ENCODE measurements at places on chromosomes 3 and 15. TPM values are rescaled to one million over a fixed set of nuclear protein-coding genes. Genes with fewer than 3 reads are reported as not detected.

- no peak for DNase-seq
These were observed 45.4 kb upstream of the TMC3 start for GRCh38 chr15:81419332-81419943.

DNA sequence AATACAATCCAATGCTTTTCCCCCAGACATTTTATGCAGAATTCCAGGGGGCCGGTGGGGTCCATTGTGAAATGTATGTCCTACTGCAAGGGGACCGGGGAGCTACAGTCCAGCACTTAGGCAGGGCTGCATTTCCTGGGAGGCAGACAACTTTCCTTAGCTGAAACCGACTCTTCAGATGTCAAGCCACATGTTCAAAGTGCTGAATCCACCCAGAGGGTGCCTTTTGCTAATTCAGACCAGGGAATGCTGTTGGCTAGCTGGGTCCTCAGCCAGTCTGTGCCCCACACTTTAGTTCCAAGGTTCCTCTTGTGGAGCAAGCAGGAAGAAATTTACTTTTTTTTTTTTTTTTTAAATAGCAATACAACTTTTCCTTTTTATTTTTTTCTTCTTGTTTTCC lies 219.5 kb upstream of the LRTM1 start:
- DNase-seq: no peak

GRCh38 chr15:85941186-85941855 lies 138.3 kb upstream of the AGBL1 start:
- no peak for DNase-seq

DNA sequence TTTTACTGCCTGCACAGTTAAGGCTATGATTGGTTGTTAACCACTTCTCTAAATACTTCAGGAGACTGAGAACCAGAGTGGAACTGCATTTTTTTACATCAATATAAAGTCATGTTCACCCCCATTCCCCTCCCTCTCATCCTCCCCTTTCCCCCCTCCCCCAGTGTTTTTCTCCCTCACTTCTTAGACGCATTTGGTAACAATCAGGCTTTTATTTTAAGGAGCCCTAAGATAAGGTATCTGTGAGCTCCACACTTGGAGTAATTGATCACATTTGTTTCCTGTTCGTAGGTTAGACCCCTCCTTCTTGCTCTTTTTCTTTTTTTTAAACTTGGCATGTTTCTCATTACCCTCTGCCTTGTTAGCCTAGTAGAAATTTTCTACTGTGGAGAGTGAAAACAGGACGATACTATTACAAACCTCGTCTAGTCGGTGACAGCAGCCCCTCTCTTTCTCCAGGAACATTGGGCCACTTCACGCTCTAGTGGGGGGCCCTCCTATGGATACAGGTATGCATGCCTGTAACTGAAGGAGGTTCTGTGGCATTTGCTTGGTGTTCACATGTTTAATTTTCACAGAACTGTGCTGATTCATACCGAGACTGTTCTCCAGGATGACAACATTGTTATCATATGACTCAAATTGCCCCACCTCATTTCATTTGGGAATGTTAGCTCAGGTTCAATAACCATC lies 314.4 kb downstream of the MECOM start:
- no peak for DNase-seq

- DNase-seq: no peak
These were observed 136.7 kb upstream of the ADAMTS9 start for GRCh38 chr3:64824394-64824909.

DNA sequence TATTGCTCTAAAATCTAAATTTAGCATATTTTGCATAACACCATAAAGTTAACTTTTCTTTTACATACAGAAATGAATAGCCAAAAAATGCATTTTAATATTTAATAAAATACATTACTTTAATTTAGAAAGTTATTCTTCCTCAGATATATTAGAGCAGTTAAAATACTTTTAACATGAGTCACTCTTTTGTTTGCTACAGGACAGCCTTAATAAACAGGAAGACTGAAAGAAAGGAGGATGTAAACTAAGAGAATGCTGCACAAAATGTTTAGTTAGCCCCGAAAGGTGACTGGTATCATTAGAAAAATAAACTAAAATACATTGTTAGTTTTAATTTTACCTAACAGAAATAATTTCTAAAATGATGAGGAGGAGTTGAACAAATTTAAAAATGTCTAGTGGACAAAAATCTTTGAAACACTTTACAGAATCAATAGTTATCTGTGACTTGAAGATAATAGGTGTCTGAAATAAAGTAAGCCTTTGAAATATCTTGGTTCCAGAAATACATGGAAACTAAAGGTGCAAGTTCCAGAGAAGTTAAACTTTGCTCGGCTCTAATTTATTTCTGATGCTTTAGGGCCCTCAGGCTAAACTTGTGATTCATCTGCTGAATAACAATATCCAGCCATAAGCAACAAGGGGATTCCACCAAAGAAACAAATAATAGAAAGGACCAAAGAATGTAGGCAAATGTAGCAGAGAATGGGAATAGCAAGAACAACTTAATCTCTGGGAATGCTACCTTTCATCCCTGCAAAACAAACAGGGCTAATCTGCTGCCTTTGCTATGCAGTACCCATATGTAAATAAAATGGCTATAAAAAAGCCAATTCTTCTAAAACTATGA lies 138.3 kb upstream of the UBP1 start:
- DNase-seq: no peak

DNA sequence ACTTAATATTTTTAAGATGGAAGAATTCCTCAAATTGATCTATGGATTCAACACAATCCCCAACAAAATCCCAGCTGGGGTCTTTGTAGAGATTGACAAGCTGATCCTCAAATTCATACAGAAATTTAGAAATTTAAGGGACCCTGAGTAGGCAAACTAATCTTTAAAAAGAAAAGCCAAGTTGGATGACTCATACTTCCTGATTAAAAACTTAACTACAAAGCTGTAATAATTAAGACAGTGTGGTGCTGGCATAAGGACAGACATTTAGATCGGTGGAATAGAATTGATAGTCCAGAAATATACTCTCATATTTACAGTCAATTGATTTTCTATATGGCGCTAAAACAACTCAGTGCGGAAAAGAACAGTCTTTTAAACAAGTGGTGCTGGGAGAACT lies 11.6 kb downstream of the FAM162A start:
- DNase-seq: no peak

GRCh38 chr3:195117978-195118581 lies 152.9 kb downstream of the XXYLT1 start:
- DNase-seq: no peak

- DNase-seq: no peak
These were observed 21.9 kb downstream of the PLXNA1 start for GRCh38 chr3:127004641-127005397.

DNA sequence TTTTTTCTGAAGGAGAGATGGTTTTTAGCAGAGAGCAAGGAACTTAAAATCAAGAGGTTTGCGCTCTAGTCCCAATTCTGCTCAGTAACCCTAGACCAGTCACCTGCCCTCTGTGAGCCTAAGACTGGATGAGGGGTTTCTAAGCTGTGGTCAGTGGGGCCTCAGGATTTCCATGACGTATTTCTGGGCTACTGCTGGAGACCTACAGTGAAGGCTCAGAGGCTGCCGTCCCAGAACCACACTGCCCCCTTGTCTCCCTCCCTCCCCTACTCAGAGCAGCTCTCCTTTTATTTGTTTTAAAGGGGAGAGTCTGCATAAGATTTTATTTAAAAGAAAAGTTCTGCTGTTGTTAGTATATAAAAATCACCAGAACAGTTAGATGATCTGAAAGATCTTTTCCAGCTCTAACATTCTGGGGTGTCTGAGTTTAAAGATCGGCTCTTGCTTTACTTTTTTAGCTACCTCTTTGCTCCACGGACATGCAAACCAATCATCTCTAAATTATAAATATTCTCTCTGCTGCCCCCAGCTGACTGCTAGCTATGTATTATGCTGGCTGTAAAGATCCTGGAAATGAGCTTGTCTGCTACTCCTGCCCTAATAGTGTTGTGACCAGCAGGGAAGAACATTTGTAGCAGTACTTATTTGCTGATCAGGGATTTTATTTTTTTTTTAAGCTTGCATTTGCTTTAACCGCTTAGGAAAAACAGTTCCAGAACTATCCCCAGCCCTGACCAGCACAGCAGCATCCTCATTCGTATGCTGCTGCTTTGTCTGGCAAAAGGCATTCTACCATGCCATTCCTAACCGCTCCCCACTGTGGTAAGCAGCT lies 28.6 kb upstream of the NDUFB4 start:
- no peak for DNase-seq

GRCh38 chr15:25847051-25847450 lies 16.1 kb downstream of the ATP10A start:
- DNase-seq: no peak

DNA sequence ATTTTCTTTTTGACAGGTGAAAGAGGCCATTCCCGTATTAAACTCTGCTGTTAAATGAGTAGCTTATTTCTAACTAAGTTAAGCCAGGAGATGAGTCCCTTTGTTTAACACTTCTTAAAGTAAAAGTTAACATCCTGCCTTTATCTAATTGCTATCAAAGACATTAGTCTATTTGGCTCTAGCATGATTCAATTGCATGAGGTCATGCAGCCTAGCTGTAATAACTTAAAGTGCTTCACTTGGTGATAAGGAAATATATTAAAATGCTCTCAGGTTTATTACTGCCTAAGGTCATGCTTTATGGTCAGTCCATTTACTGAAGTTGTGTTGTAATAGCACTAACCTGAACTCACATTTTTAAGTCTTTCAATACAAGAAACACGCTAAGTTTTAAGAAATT lies 82.3 kb upstream of the MLF1 start:
- no peak for DNase-seq

GRCh38 chr15:51253366-51253765 lies 85.0 kb downstream of the CYP19A1 start:
- no peak for DNase-seq

DNA sequence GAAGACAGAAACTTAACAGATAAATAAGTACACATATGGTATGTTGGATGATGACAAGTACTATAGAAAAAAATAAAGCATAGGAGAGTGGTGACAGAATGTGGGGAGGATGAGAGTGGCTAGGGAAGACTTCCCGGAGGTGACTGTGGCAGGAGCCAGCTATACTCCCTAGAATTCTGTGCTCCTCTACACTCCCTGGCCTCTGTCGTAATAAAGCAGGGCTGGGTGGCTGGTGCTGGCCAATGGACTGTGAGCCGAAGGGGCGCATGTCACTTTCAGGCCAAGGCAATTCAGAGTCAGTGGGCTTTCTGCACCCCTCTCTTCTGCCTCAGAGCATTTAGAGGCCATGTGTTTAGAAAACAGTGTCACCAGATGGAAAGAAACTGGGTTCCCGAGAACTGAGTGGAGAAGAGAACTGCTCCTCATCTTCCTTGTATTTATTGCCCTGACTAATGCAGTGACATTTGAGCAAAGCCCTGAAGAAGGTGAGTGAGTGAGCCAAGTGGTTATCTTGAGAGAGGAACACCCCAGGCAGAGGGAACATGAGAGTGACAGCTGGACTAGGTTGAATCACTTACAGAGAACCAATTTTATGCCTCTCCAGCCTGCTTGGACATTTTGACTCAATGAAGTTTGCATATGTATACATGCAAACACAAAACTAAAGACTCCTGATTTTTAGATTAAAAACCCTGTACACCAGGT lies 5.2 kb upstream of the VPS8 start:
- no peak for DNase-seq

DNA sequence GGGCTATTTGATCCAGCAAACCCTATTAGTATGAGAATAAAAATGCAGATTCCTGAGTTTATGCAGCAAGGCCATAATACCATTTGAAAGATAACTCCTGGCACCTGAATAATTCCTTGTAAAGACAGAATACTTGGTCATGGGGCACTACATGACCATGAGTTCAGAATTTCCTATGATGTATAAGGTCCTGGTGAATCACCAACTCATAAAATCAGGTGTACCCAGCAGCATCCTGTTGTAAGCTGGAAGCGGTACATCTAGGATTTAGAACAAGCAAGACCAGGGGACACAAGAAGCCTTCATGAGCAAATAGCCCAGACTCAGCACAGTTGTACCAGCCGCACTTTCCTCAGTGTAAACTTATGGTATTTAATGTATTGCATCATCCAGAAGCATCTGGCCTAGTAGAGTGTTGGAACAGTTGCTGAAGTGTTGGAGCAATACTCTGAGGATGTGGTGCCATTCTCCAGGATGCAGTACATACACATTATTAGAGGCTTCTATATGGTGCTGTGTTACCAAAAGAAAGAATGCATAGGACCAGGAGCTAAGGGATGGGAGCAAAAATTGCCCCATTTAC lies 233.4 kb downstream of the SQOR start:
- no peak for DNase-seq

GRCh38 chr15:82140886-82141285 lies 95.1 kb upstream of the MEX3B start:
- no peak for DNase-seq

DNA sequence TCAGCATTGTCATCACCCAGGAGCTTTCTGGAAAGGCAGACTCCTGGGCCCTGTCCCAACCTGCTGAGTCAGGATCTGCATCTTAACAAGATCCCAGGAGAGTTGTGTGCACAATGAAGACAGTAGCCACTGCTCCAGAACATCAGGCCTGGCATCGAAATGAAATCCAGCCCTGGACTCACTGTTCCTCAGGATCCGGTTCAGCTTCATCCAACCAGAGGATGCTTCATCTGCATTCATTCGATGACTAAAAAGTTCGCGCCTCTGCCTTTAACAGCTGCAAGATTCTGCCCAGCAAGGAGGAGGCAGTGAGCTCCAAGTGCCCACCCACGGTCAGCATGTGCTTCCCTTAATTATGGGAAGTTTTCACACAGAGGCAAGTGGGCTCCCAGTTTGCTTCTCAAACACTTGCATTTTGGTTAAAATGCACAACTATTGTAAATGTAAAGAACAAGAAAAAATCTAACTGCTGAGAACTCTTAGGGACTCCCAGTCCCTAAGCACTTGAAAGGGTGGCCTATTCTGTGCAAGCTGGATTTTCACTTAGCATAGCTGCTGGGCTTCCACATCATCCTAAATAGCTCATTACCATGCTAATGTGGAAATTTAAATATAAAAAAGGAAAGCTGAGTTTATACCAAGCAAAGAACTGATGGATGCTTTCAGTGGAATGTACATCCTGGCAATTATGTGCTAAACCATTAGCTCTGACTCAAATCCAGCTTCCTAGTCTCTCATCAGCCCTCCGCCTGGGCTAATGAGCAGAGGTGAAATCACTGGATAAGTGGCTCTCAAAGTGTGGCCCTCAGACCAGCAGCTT lies 25.5 kb upstream of the ESYT3 start:
- DNase-seq: no peak

GRCh38 chr3:154786724-154787123 lies 293.4 kb upstream of the MME start:
- DNase-seq: no peak

- DNase-seq: no peak
These were observed 118.8 kb upstream of the ADPGK start for GRCh38 chr15:72902245-72902918.

- DNase-seq: no peak
These were observed 52.5 kb upstream of the ATP2B2 start for GRCh38 chr3:10557781-10558373.

GRCh38 chr3:39325236-39325635 lies 4.3 kb upstream of the CCR8 start:
- DNase-seq: no peak

Gene ATP13A5
- not detected for total RNA-seq

Gene GRK7
- not detected for total RNA-seq

Gene RBP2
- total RNA-seq: not detected

Gene ZNF774
- total RNA-seq: 6.2 TPM

Gene GOLGA8O
- not detected for total RNA-seq

Gene IRAK2
- 0.44 TPM for total RNA-seq

Gene NDUFAF3
- total RNA-seq: 70.9 TPM

Gene UROC1
- total RNA-seq: not detected

Gene SOX14
- 0.18 TPM for total RNA-seq

Data from neural crest cell (in vitro differentiated cells).